Fibroblast of skin of right quadriceps (primary cell): ENCODE measurements at places on chromosomes 6 and 20.
A peak's percentile ranks its signal among the peaks of the same experiment; 100 is the strongest.

GRCh38 chr6:79100304-79100703 lies 22.2 kb upstream of the PHIP start:
- no peak for DNase-seq

DNA sequence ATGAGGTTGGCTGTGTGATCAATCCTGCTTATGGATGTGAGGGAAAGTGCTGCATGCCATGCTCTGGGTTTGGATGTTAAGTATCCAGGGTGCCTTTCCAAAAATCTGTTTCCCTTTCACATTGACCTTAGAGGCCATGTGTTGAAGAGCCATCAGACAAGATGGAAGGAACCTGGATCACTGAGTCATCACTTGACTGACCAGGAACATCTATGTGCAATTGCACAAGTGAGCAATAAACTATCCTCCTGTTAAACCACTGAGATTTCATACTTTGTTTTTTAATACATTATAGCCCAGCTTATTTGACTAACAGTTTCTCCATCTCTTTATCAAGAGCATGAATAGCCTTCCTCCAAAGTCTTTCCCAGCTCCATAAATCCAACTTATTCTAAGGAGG lies 17.8 kb upstream of the TMEM14A start:
- no peak for DNase-seq

GRCh38 chr20:49989234-49990065 lies 6.7 kb downstream of the SNAI1 start:
- peak; percentile 94 for DNase-seq

- peak; percentile 82 for DNase-seq
Observed at GRCh38 chr6:52576392-52577021, 353 bp downstream of the TRAM2 start.

- peak; percentile 50 for DNase-seq
Observed at GRCh38 chr6:53811082-53811481, 16.3 kb downstream of the LRRC1 start.

DNA sequence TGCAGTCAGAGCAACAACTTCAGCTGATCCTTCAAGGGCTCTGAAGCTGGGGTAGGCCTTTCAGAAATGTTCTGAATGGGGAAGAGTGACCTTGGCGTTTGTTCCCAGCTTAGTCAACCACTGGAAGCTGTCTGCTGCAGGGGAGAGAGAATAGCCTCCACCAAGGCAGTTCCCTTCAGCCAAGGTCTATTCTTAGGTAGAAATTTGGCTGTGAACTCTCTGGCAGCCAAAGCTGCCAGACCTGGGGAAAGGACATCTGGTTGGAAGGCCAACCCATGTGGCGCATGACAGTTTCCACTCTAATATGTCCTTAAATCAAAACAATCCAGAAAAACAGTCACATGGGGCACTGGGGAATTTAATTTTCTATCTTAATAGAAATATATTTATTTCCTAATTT lies 60.1 kb downstream of the FBXO5 start:
- DNase-seq, result no peak

- no peak for DNase-seq
Observed at GRCh38 chr6:132713352-132714134, at the start of gene VNN1. TSS of gene VNN1 (minus strand) at chr6:132714055. CDS start at chr6:132714035, 20 bp downstream.

- DNase-seq, result peak; percentile 29
Observed at GRCh38 chr20:8305449-8305978, 173.4 kb downstream of the PLCB1 start.

DNA sequence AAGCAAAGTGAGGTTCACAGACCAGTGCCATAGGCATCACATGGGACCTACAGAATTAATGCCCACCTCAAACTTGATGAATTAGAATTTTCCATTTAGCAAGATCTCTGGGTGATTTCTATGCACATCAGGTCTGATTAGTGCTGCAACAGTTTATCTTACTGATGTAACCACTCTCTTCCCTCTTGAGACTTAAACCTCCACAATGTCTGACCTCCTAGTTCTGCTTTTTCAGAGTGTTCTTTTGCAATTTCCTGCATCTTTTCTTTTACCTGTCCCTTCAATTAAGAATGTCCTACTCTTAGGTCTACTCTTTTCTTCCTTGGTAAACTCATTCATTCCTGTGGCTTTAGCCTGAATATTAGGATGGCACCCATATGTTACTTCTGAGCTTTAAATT lies 615.3 kb downstream of the TFAP2A start:
- no peak for DNase-seq

DNA sequence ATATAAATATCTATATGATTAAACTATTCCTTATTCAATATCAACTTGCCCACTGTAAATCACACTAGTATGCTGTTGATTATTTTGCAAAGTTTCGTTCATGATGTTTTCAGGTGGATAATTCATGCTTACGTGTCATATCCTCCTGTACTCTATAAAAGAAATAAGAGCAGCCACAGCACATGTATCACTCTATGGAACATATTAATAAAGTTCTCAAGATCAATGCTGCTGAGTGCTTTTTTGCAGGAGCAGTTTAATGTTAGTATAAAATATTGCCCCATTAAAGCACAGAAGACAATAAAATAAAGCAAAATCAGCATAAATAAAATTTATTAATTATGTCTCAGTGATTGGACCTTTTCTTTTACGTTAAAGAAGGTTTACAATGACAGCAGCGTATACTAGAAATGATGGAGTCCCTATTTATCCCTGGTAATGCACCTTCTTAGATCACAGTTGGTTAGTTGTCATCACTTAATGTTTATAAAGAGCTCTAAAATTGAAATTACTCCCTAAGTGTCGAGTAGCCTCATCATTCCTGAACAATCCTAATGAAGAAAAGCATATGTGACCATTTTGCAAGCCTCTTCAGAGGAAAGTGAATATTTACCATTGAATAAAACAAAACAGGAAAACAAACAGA lies 517.7 kb downstream of the EYS start:
- no peak for DNase-seq

- DNase-seq, result no peak
Observed at GRCh38 chr6:71490876-71491275, 202.3 kb downstream of the OGFRL1 start.

- no peak for DNase-seq
Observed at GRCh38 chr6:4788953-4789584, 12.9 kb downstream of the CDYL start.

DNA sequence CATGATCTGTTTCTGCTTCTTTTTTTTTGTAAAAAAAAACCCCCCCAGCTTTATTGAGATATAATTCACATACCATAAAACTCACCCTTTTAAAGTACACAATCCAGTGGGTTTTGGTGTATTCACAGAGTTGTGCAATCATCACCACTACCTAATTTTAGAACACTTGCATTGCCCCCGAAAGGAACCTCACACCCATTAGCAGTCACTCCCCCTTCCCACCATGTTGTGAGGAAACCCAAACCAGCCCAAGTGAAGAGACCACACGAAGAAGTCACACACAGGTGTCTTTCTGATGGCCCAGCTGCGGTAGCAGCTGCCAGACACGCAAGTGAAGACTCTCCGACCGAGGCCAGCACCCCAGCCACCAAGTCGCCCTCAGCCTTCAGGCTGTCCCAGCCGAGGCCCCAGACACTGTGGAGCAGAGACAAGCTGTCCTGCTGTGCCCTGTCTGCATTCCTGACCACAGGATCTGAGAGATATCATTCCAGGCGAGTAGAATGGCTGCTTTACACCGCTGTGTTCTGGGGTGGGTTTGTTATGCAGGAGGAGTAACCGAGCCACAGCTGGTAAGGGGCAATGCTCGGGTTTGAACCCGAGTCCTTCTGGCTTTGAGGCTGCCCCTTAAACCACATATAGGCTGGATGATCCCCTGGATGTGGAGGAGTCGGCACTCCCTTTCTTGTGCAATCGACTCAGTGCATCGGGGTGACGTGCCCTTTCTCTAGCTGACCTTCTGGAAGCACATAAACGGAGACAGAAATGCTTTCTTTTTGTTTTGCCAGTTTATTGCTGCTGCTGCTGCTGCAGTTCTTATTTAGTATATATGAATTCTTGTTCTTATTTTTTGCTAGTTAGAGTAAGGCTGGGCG lies 59.1 kb upstream of the PTPN1 start:
- DNase-seq, result peak; percentile 67

- DNase-seq, result no peak
Observed at GRCh38 chr20:32019156-32019510, 8.9 kb downstream of the CCM2L start.

GRCh38 chr6:52927451-52927850 lies 18.0 kb upstream of the GSTA3 start:
- no peak for DNase-seq

GRCh38 chr6:166830891-166831363 lies 125.4 kb downstream of the RNASET2 start:
- DNase-seq, result no peak

GRCh38 chr6:21996425-21997118 lies 300.3 kb downstream of the PRL start:
- DNase-seq, result no peak

- DNase-seq, result no peak
Observed at GRCh38 chr20:59453759-59454560, 150.4 kb upstream of the PHACTR3 start.

DNA sequence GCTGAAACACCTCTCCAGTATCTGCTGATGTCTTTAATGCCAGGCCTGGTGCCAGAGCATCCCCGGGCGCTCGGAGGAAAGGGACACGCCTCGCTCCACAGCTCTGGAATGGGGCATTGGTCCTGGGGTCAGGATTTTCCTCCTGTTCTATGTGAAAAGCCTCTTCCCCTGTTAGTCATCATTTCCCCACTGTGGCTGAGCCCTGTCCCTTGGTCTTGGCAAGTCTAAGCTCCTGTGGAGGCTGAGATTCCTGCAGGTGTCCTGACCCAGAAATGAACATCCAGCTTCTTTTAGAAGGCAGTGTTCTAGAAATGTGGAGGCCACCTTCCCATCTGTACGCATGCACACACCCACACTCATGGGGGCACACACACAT lies 19.4 kb downstream of the SYNDIG1 start:
- DNase-seq, result no peak

DNA sequence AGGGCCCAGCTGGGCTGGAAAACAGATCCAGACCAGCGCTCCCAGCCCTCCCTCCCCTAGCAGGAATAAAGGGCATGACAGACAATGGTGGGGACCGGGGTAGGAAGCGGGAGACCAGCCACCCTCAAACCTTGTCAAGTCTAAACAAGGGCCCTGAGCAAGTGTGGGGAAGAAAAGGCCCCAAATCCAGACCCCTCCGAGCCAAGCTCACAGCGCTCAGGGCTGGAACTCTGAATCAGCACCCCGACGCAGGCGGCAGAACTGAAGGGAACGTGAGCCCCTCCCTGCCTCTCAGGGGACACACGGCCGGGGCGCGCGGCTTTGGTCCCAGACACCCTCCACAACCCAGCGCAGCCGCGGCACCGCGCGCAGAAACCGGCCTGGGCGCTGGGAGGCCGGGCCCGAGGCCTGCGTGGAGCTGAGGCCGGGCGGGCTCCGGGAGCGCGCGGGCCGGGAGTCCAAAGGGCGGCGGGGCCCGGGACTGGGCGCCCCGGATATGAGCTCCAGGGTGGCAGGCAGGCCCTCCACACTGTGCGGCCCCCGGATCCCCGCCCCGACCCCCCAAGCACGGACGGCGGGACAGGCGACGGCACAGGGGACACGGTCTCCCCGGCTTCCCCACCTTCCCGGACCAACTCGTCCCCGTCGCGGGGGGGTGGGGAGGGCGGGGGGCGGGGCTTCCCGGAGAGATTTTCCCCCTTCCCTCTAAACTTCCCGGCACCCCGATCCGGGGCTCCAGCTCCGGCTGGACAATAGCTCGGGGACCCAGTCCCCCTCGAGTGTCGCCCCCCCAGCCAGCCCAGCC lies 641 bp downstream of the TEAD3 start:
- DNase-seq, result no peak

DNA sequence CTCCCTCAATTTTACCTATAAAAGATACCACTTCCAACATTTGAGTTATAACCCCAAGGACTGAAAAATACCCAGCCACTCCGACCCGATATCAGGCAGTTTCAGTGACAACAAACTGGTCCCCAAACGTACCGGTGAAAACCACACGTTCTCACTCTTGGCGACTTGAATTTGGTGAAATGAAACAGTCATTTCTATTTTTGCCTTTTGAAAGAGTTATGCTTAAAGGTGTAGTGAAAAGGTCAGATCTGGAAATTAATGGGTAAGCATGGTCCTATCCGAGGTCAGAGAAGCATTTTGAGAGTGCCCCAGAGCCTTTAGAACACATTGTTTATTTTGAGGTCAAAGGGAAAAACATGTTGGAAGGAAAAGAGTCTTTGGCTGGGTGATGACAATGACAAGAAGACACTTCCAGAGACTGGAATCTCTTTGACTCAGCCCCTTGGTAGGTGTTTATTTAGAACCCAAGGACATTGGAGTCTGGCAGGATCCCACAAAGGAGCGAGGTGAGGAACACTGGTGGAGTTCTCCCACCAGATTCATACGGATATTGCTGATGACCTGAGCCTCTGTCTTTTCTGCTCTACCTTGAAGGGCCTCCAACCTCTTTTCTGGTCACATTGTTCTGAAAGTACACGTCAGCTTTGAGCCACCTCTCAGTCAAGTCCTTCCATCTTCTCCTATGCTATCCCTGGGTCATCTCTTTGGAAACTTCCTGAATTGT lies 235.0 kb downstream of the GMPR start:
- DNase-seq, result no peak

DNA sequence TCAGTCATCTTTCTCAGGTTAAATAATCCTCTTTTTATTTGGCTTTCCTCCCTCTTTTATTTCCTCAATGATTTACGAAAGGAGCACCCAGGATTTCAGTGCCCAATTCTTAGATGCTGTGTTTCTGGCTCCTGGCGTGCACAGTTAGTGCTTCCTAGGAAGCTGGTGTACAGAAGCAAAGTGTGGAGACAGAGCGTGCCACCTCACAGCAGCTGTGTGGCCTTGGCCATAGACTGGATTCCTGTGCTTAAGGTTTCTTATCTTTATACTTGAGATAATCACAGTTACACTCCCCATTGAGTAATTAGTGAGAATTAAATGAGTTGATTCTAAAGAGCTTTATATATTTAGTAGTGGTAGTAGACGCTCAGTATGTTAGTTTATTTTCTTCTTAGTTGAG lies 39.7 kb upstream of the GJA1 start:
- DNase-seq, result no peak

DNA sequence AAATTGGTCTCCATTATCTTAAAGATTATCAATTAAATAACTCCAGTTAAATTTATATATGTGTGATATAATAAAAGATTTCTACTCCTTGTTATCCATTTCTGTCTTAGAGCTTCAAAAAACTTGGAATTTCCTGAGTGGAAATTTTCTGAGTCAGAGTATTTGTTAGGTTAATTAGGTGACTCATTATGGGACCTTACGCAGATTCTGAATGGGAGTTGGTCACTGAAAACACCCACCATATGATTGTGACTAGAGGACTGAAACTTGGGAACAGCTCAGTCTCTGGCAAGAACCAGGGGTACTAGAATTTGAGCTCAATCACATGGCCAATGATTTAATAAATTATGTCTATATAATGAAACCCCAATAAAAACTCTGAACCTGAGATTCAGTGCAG lies 125.4 kb upstream of the HMGCLL1 start:
- peak; percentile 64 for DNase-seq

DNA sequence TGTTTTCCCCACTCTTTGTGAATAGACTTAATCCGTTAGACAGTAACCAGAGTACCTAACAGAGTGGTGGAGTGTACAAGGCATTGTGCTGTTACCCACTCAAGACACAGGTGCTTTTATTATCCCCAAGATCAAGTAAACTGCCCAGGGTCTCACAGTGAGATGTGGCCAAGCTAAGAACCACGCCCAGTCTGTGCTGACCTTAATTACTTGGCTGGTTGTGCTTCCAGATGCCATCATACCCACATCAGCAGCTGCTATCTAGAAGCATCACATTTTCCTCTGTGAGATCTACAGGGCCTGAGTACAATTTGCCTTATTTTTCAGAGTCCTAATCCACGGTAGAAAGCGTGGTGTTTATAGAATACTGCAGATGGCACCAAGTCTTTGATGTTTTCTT lies 70.3 kb downstream of the GFRA4 start:
- DNase-seq, result no peak
